A549 treated with CpdA at 1 μM for 4 hours (cell line): ENCODE measurements at places on chromosomes 4 and X. TPM values are rescaled to one million over a fixed set of nuclear protein-coding genes. Genes with fewer than 3 reads are reported as not detected.

FREM3 gene
- total RNA-seq, result not detected in 5 replicates

PDLIM5 gene
- 29.9 to 45.5 TPM (median 40.8 TPM) in 5 replicates for total RNA-seq

POU4F2 gene
- not detected in 5 replicates for total RNA-seq

NPY1R gene
- total RNA-seq, result 0.08 to 0.21 TPM in 2 of 5 replicates, not detected in the others

CSN1S1 gene
- not detected in 5 replicates for total RNA-seq

STPG2 gene
- total RNA-seq, result not detected in 5 replicates

SLC10A6 gene
- total RNA-seq, result not detected in 5 replicates

CT47B1 gene
- not detected in 5 replicates for total RNA-seq

PABPC1L2A gene
- not detected in 5 replicates for total RNA-seq

TMSB15C gene
- 0.13 to 0.34 TPM (median 0.26 TPM) in 5 replicates for total RNA-seq

ADGRG2 gene
- 5.8 to 6.2 TPM (median 6.2 TPM) in 5 replicates for total RNA-seq

HSFX2 gene
- 0.08 TPM in 1 of 5 replicates, not detected in the others for total RNA-seq

TMPRSS11D gene
- not detected in 5 replicates for total RNA-seq

FATE1 gene
- total RNA-seq, result not detected in 5 replicates

NLGN3 gene
- total RNA-seq, result 0.86 to 1.4 TPM (median 1.0 TPM) in 5 replicates

SLC38A5 gene
- 0.07 to 0.46 TPM (median 0.09 TPM) in 3 of 5 replicates, not detected in the others for total RNA-seq

SCLT1 gene
- total RNA-seq, result 5.8 to 6.6 TPM (median 6.2 TPM) in 5 replicates

SATL1 gene
- 0.05 TPM in 1 of 5 replicates, not detected in the others for total RNA-seq

UCP1 gene
- 0.08 to 0.10 TPM in 2 of 5 replicates, not detected in the others for total RNA-seq

ODAPH gene
- total RNA-seq, result 0.15 TPM in 1 of 5 replicates, not detected in the others

USP26 gene
- total RNA-seq, result not detected in 5 replicates

PFKFB1 gene
- 0.09 to 0.13 TPM (median 0.13 TPM) in 3 of 5 replicates, not detected in the others for total RNA-seq

TLR3 gene
- total RNA-seq, result 0.26 to 0.54 TPM (median 0.37 TPM) in 5 replicates

MID1 gene
- 38.0 to 54.9 TPM (median 47.8 TPM) in 5 replicates for total RNA-seq

COL4A5 gene
- total RNA-seq, result 13.1 to 16.5 TPM (median 13.5 TPM) in 5 replicates

SNX25 gene
- total RNA-seq, result 7.3 to 9.8 TPM (median 9.5 TPM) in 5 replicates

MAOA gene
- total RNA-seq, result 0.08 to 0.47 TPM (median 0.29 TPM) in 5 replicates

LNX1 gene
- 0.07 to 0.09 TPM (median 0.07 TPM) in 3 of 5 replicates, not detected in the others for total RNA-seq

USO1 gene
- 22.9 to 28.9 TPM (median 26.3 TPM) in 5 replicates for total RNA-seq

FAT1 gene
- 127 to 187 TPM (median 147 TPM) in 5 replicates for total RNA-seq

DHRSX gene
- 36.0 to 42.5 TPM (median 41.2 TPM) in 5 replicates for total RNA-seq

PTPN13 gene
- 3.8 to 5.6 TPM (median 4.9 TPM) in 5 replicates for total RNA-seq

PDGFC gene
- 1.8 to 3.7 TPM (median 3.2 TPM) in 5 replicates for total RNA-seq

CSAG3 gene
- not detected in 5 replicates for total RNA-seq

PCDH11X gene
- 0.01 TPM in 1 of 5 replicates, not detected in the others for total RNA-seq

CLGN gene
- total RNA-seq, result 5.0 to 7.0 TPM (median 5.2 TPM) in 5 replicates

HSD17B13 gene
- total RNA-seq, result 0.05 to 0.12 TPM (median 0.09 TPM) in 4 of 5 replicates, not detected in the other

CSN2 gene
- not detected in 5 replicates for total RNA-seq

NMU gene
- 0.46 to 0.98 TPM (median 0.73 TPM) in 5 replicates for total RNA-seq

MAGEA3 gene
- 2.9 to 4.3 TPM (median 3.1 TPM) in 5 replicates for total RNA-seq

ARMCX5 gene
- 7.5 to 13.8 TPM (median 9.2 TPM) in 5 replicates for total RNA-seq

GYPB gene
- total RNA-seq, result not detected in 5 replicates

ZNF827 gene
- 3.0 to 4.5 TPM (median 3.3 TPM) in 5 replicates for total RNA-seq

ATOH1 gene
- total RNA-seq, result not detected in 5 replicates

CXorf49B gene
- total RNA-seq, result not detected in 5 replicates

ADAMTS3 gene
- 0.01 TPM in 1 of 5 replicates, not detected in the others for total RNA-seq

TCEAL9 gene
- total RNA-seq, result 80.6 to 158 TPM (median 90.0 TPM) in 5 replicates

UGT2B15 gene
- 0.07 to 0.14 TPM (median 0.13 TPM) in 4 of 5 replicates, not detected in the other for total RNA-seq

PAGE5 gene
- not detected in 5 replicates for total RNA-seq

TMSB15B gene
- total RNA-seq, result 4.3 to 8.0 TPM (median 5.9 TPM) in 5 replicates

PITX2 gene
- total RNA-seq, result 0.52 to 1.4 TPM (median 1.3 TPM) in 5 replicates

RAB9A gene
- total RNA-seq, result 29.5 to 40.8 TPM (median 36.2 TPM) in 5 replicates

RPGR gene
- total RNA-seq, result 9.0 to 14.9 TPM (median 9.6 TPM) in 5 replicates

IL13RA2 gene
- 0.10 TPM in 1 of 5 replicates, not detected in the others for total RNA-seq

CYP4V2 gene
- total RNA-seq, result 2.4 to 3.6 TPM (median 2.9 TPM) in 5 replicates
